ENCODE measurements at places on chromosomes 7 and 10. TPM values are rescaled to one million over a fixed set of nuclear protein-coding genes. Genes with fewer than 3 reads are reported as not detected.
A peak's percentile ranks its signal among the peaks of the same experiment; 100 is the strongest.

- DNase-seq, result no peak
These were observed 79.1 kb downstream of the USP6NL start for GRCh38 chr10:11532306-11532705.

DNA sequence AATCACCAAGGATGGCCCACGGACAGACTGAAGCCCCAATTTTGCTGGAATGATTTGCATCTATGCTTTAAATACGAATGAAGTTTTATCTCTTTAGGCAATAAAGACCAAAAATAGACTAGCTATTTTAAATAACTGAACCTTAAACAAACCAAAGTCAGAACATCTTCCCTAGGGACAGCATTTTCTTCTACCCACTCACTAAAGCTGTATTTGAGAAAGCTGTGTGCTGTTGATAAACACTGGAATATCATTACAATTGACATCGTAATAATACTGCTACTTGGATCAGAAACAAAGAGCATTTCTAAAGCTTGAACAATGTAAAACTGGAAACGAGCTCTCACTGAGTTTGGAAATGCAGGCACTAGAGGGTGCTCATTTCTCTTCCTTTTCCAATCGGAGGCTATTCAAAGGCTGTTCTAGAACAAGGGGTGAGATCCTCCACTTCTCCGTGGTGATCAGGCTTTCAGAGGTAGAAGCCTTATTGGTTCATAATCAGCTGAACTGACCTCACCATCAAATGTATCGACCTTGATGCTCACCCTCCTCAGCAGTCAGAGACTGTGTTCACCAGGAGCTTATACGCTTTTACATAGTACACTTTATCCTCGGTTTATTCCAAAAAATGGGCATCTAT is 225.3 kb upstream of the PRSS1 start:
- no peak for DNase-seq

DNA sequence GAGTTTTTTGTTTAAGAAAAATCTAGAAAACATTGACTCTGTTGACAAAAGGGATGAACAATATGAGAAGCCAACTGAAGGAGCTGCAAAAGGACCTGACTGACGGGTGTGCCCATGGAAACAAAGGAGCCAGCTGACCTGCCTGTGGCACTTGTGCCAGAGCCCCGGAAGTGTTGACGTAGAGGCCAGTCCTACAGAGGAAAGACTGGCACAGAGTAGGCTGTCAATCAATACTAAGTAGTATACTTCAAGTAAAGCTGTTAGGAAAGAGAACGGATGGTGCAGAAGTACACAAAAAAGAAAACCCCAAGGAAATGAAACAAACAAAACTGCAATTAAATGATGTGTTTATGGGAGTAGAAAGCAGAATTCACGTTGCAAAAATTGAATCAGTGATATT is 19.0 kb upstream of the ABI1 start:
- DNase-seq, result no peak

- DNase-seq, result no peak
These were observed 230.0 kb upstream of the HABP2 start for GRCh38 chr10:113322843-113323242.

DNA sequence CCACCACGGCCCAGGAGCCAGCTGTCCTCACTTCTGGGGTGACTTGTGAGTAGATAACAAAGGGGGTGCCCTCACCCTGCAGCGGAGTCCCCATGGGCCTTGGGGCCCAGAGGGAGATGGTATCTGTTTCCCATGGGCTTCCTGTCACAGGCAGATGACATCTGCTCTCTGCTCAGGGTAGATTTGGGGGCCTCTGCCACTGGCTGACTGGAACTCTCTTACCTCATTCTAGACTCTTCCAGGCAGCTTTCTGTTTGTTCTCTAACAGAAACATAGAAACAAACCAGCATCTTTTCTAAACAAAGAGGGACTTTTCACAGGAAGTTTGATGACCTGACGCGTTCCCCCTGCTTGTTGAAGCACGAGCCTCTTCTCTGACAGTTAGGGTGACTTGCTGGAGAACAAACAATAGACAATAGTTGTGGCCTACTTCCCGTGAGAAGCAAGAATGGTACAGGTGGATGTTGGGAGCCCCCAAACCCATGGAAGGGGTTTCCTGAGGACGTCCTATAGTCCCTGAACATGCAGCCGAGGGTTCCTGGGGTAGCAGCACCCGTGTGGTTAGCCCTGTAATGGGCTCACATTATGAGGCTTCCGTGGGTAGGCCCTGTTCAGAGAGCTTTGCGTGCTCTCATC is 61.6 kb downstream of the GRK5 start:
- DNase-seq, result no peak

DNA sequence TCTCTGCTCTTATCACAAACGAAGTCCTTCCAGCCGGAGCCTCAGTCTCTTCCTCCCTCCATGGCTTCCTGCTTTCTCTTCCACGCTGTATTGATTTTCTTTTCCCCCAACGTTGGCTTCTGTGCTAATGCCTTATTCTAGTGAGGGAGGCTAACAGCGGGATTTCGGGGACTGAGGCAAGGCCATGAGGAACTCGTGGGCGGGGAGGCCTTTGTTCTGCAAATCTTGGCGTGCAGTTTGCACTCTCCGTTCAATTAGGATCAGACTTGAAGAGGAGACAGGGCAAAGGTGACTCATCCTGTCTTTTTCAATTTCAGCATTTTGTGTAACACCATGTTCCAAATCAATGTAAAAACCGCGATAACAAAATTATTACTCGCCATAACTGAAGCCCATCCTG is 25.3 kb downstream of the EN2 start:
- no peak for DNase-seq

GRCh38 chr7:17168416-17168815 is 130.0 kb upstream of the AHR start:
- DNase-seq, result no peak

- DNase-seq, result no peak
These were observed 70.6 kb downstream of the STEAP1B start for GRCh38 chr7:22429386-22429785.

GRCh38 chr7:72435925-72436480 is 23.9 kb upstream of the CALN1 start:
- peak; percentile 29 for DNase-seq

DNA sequence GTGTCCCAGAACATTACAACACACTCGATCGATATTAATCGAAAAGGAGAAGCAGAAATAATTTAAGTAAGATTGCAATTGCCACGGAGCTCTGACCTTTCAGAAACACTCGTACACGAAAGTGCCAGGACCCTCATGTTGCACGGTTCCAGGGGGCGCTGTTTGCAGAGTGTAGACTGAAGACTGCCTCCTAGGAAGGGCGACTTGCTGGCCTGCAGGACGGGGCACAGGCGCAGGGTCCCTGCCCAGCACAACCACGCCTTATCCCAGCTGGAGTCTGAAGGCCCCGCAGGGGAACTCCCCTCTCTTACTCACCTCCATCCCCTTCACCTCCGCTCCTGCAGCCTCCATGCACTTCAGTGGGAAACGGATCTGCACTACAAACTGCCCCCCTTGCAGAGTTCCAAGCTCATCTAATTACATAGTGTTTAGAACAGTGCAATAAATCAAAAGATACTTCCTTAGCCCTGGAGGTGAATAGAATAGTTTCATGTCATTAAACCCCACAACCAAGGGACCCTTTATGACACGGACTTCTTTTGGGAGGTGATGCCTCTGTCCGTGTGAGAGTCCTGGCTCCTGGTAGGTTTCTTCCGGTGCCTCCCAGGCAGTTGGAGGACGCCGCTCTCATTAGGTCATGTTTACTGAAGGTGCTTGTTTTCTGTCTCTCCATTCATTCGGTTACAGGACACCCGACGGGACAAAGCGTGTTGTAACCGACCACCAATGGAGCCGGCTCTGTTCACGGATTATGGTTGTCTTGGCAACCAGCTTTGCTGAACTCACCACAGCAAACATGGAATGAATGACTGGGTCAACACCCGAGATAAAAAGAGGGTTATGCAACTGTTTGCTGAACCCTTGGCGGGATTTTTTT is 262.2 kb downstream of the BAMBI start:
- DNase-seq, result peak; percentile 89

- no peak for DNase-seq
These were observed 10.1 kb upstream of the TMEM196 start for GRCh38 chr7:19783541-19783940.

- no peak for DNase-seq
These were observed 71.4 kb downstream of the HTR5A start for GRCh38 chr7:155141562-155141961.

Gene GPR158
- 0.05 TPM for total RNA-seq

Gene PPP1R17
- not detected for total RNA-seq

Gene H2BK1
- 1.1 TPM for total RNA-seq

Gene MKX
- total RNA-seq, result 31.1 TPM

Gene FAM131B
- 1.5 TPM for total RNA-seq

Data from posterior vena cava (tissue), 2 donors.